ENCODE measurements at places on chromosomes 2 and 18.

DNA sequence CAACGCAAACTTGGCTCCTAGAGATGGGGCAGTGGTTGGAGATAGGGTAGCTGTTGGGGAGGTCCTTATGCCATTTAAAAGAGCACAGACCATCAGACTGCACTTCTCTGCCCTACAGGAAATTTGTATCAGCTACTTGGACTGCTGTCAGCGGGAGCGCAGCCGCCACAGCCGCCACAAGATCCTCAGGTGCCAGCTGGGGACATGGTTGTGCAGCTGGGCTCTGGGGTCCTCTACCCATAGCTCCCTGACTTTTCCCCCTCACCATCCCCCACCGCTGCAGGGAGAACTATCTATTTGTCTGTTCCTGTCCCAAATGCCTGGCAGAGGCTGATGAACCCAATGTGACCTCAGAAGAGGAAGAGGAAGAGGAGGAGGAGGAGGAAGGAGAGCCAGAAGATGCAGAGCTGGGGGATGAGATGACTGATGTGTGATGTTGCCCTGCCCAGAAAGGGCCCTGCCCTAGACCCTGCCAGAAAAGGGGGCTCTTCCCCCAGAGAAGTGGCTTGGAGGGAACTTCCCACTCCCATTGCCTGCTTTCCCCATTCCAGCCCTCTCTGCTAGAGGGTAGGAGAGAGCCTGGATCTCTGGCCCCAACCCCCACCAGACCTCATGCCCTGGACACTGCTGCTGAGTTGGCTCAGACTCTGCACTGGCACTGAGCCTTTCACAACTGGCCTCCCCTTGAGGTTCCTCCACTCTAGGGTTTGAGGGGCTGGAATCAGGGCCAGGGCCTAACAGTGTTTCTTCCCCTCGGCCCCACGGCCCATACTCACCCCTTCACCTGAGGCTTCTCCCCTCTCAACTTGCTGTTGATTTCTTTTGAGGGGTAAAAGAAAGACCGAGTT, 7.3 kb downstream of the PRADC1 start:
- DNase-seq = no peak

GRCh38 chr2:105803773-105804172, 59.1 kb downstream of the NCK2 start:
- DNase-seq = no peak

- DNase-seq = no peak
These were observed 59.8 kb downstream of the ZNF532 start for GRCh38 chr18:58924473-58924872.

- DNase-seq = no peak
These were observed 210.5 kb upstream of the GATA6 start for GRCh38 chr18:21958707-21959450.

DNA sequence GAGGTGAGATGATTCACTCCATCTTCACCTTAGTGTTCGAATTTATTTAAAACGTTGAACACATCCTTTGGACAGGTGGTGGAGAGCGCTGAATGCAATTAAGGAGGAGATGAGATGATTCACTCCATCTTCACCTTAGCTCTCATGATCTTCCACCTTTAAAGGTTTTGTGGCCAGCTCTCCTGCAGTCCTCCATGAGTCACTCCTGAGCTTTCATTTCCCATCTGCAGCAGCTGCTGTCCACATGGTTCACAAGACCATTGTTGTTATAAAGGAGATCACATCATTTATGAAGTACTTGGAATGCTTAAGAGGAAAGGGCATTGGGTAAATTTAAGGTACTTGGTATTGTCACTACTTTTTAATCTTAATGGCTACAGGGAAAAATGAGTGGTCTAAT, 298.5 kb downstream of the PAX3 start:
- DNase-seq = peak; percentile 95

- DNase-seq = no peak
These were observed 67.2 kb upstream of the ACYP2 start for GRCh38 chr2:54048117-54048785.

GRCh38 chr2:126100962-126101361, 555.0 kb upstream of the GYPC start:
- DNase-seq = no peak

DNA sequence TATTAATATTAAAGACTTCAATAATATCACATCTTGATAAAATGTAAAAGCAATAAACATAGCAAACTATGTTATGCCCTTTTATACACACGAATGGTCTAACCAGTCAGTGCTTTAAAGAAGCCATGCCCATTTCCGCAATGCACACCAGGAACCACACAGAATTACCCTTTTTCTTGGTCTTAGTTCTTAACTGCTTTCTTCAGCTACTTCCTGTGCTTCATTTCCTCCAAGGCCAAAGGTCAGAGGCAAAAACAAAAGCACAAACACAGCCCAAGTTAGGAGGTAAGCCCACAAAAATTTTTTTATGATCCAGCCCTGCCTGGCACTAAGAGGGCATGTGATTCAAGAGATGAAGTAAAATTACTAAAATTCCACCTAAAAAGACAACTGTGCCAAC, 267.2 kb downstream of the FBXO15 start:
- DNase-seq = no peak

DNA sequence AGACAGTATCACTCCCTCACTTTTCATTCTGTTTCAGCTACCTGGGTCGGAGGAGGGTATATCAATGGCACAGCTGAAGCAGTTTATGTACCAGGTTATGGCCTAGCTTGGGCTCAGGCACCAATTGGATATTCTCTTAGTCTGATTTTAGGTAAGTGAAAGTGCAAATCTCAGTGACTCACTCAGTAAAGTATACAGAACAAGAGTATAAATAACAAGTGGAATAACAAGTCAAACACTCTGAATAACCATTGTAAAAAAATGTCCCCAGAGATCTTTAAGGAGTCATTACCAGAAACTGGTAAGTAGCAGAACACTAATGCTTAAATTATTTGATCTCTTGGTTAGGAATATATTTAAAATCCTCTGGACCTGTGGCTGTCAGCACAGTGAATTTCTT, 5.7 kb downstream of the SLC5A7 start:
- no peak for DNase-seq

DNA sequence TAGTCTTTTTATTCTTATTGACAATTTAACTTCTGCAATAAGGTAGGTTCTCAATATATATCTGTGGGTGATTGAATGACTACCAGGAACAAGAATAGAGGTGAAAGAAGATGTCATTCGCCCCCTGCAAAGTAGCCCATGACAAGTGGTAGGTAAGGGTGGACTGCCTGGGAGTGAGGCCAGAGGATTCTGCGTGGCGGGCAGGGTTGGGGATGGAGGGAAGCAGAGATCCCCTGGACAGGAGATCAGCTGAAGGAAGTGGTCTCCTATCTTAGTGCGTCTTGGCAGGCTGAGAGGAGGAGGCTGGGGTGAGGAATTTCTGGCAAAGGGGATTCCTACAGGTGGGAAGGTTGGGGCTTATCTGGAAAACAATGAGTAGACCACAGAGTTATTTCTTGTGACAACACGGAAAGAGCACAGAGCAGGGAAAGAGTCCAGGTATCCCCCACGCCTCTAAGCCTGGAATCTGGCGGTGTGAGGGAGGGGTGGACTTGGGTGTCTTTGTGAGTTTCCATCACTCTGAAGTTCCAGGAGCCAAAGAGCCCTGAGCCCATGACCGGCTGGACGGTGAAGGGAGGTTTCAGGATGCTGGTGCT, 21.5 kb upstream of the MYCN start:
- no peak for DNase-seq

DNA sequence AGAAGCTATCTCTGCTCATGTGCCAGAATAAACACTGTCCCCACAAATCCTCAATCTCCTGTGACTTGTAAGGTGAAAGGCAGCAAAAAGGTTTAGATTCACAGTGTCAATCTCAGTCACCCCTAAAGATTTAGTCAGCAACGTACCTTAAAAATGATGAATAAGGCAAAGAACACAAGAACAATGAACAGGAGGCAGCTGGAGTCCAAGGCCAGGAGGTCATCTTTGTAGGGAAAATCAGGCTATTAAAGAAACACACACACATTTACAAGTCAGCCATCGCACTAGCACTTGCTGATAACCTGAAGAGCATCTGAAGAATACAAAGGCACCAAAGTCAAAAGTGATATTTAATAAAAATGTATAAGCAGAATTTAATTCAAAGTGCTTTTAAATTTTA, 16.6 kb downstream of the LAPTM4A start:
- no peak for DNase-seq

- DNase-seq = no peak
These were observed 9.6 kb upstream of the NT5C1B start for GRCh38 chr2:18598848-18599484.

GRCh38 chr2:236558036-236558435, 11.6 kb upstream of the ACKR3 start:
- no peak for DNase-seq

DNA sequence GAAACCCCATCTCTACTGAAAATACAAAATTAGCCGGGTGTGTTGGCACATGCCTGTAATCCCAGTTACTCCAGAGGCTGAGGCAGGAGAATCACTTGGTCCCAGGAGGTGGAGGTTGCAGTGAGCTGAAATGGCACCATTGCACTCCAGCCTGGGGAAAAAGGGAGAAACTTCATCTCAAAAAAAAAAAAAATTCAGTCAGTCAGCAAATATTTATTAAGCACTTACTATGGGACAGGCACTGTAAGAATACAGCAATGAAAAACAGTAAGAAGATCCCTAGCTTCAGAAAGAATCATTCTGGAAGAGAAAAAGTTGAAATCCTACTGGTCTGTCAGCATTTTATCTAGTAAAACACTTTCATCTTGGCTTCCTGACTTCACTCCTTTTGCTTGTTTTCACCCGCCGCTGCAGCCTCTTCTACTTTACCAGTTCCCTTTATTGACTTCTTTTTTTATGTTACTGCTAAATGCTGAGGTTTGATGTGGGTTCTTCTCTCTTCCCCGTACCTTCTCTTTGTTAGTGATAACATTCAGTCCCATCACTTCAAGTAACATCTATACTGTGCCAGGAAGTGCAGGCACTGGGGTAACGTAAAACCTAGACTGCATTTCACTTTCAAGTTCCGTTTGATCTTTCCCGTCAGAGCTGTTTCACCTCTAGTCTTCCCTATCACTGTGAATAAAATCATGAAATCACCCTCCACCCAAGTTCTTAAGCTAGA, 10.8 kb upstream of the TAF4B start:
- no peak for DNase-seq

DNA sequence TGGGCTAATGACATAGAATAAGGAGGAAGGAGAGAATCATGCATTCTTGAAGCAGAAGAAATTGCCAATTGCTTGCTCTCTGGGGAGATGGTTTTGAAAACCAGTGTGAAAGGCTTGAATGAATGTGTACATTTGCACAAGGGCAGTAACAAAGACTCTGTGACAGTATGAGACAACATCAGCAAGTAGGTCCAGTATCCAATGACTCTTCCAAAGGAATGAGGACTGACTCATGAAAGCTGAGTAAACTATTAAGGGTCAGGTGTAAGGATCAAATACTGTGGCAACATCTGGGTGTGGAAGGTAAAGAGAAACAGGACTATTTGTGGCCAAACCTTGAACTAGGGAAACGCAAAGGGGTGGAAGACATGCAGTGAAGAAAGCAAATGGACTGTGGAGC, 886.0 kb upstream of the CHAC2 start:
- peak; percentile 68 for DNase-seq

GRCh38 chr2:21759819-21760218, 636.1 kb downstream of the TDRD15 start:
- DNase-seq = no peak

GRCh38 chr2:68287580-68288441, 31.9 kb downstream of the CNRIP1 start:
- peak; percentile 67 for DNase-seq

DNA sequence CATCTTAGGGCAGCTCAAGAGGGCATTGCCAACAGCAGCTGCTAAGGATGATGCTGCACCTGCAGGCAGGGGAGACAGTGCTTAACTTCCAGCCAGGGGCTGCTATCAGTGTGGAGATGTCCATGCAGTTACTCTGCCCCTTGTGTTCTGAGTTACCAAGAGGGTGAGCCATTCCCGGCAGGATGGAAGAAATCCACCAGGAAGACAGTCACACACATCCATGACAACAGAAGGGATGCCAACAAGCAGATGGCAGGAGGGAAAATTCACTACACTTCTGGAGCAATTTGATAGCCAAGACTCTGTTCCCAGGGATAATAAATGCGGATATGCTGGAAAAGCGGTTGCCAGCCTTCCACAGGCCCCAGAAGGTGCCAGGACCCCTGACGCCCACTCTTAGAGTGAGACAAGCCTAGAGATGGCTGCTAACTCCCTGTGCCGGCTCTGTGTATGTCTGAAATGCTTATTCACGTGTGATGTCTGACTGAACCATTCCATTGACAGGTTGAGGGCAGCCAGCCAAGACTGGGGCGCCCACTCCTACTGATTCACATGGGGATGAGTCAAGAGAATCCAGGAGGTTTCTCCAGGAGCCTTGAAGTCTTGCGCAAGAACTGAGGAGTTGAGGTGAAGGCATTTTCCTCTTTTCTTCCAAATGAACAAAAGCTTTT, 24.5 kb downstream of the LOXHD1 start:
- DNase-seq = no peak

DNA sequence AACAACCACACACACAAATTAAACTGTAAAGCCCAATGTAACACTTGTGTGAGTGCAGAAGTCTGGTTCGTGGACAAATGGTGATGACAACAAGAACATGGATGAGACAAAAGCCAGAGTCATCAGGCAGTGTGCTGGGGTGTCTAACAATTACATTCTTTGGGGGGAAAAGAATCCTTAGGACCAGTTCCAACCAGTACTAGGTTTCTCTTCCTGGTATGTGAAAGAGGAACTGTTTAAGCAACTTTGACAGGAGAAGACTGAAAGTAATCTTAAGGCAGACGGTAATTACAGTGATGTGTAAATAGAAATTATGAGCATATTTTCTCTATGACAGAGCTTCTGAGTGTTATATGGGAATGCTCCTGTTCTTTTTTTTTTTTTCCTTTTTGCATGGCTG, 133.4 kb downstream of the AFF3 start:
- DNase-seq = peak; percentile 16

DNA sequence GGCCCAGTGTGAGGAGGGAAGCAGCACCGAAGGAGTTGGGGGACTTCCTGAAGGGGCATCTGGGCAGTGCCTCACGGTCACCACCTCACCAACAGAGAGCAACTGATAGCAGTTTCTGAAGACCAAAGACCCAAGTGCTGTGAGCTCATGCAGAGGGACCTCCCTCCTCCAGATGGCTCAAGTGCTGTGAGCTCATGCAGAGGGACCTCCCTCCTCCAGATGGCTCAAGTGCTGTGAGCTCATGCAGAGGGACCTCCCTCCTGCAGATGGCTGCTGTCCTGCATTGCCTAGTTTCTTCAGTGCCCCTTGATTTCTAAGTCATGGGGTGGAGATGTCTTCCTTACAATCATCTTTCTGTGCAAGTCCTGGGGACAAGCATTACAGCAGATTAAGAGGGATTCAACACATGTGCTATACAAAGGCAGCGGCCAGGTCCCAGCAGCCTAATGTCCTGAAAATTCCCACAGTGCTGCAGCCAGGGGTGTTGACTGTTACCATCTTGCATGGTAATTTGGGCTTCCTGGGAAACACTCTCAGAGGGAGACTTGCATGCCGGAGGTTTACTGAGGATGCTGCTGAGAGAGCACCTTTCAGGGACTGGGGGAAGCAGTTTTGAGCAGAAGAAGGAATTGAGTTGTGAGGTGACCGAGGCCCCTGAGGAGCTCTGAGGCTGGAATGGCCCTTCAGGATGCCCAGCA, 409.3 kb downstream of the GALR1 start:
- DNase-seq = no peak

GRCh38 chr2:21501376-21502027, 377.7 kb downstream of the TDRD15 start:
- no peak for DNase-seq

Measured in astrocyte of the spinal cord (primary cell).